ENCODE measurements at places on chromosomes 2 and 18. TPM values are rescaled to one million over a fixed set of nuclear protein-coding genes. Genes with fewer than 3 reads are reported as not detected.

- no peak for DNase-seq
- no peaks in the 10 kb centered on the region for H3K27me3 ChIP-seq
- H3K4me3 ChIP-seq = no peak overlapping the region
Observed at GRCh38 chr2:152071092-152071491, 27.8 kb downstream of the CACNB4 start.

DNA sequence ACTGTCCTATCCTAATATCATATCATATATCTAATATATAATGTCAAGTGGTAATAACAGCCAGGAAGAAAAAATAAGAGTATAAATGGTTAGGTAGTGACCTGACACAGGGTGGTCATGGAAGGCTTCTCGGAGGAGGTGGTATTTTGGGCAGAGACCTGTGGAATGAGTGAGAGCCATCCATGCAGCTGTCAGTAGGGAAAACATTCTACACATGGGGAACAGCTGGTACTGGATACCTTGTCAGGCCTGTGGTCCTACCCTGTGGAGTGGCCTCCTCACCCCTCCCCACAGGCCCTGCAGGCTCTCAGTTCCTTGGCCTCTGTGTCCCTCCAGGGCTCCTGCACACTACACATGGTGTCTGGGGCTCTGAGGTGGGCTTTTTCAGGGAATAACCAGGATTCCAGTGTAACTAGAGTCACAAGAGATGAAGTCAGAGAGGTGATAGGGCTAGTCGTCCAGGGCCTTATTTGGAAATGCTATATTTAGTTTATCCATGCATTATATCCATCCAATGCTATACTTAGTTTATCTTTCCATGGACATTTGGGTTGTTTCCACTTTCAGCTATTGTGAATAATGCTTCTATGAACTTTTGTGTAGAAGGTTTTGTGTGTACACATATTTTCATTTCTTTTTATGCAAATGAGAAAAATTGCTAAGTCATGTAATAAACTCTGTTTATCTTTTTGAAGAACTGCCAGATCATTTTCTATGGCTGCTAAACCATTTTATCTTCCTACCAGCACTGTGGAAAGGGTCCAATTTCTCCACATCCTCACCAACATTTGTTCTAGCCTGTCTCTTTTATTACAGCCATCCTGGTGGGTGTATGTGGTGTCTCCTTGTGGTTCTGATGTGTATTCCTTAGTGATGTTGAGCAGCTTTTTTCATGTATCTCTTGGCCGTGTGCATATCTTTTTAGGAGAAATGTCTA lies 75.6 kb downstream of the TPGS2 start:
- DNase-seq = no peak
- H3K4me3 ChIP-seq = no peak overlapping the region
- H3K36me3 ChIP-seq = no peaks in the 10 kb centered on the region
- H3K27ac ChIP-seq = no peak overlapping the region

DNA sequence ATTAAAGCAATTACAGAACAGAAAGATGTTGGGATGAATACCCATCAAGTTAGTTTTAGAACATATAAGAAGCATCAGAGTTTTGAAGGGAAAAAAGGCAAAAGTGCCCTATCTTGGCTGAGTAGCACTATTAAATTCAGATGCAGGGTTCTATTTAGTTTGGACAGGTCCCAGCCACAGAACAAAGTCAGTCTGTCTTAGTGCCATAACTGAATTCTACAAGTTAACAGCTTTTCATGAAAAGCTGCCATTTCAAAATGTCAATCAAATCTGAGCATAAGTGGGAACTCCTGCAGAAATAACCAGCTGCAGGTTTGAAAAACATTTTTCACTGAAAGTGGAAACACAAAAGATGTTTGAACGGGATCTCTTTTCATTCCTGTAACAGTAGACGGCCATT lies 160.4 kb downstream of the SRBD1 start:
- no peaks in the 10 kb centered on the region for H3K36me3 ChIP-seq
- no peaks in the 10 kb centered on the region for H3K4me1 ChIP-seq
- DNase-seq = no peak
- no peak overlapping the region for H3K27ac ChIP-seq
- no peak overlapping the region for H3K4me3 ChIP-seq
- no peaks in the 10 kb centered on the region for H3K27me3 ChIP-seq

DNA sequence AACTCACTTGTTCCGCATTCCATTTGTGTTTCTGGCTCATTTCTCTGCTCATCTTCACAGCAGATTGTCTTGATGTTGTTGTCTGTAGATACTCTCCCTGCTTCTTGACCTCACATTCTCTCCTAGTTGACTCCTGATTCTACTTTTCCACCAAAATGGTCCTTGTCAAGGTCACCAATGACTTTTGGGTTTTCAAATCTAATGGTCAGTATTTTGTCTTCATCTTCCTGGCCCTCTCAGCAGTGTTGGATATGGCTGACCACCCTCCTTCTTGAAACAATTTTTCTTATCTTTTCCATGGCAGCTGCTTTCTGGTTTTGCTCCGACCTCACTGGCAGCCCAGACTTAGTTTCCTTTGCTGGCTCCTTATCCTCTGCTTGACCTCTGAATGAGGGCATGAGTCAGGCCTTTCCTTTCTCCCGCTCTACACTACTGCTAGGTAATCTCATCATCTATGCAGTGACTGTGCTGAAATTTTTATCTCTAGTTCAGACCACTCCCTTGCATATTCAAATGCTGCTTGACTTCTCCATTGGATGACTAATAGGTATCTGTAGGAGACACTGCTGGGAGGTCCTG lies 386.6 kb upstream of the SPRED2 start:
- no peaks in the 10 kb centered on the region for H3K27me3 ChIP-seq
- no peak overlapping the region for H3K4me3 ChIP-seq
- no peaks in the 10 kb centered on the region for H3K4me1 ChIP-seq
- no peak for DNase-seq
- no peak overlapping the region for H3K27ac ChIP-seq

- no peaks in the 10 kb centered on the region for H3K4me1 ChIP-seq
- H3K4me3 ChIP-seq = no peak overlapping the region
- no peaks in the 10 kb centered on the region for H3K27me3 ChIP-seq
- H3K36me3 ChIP-seq = no peaks in the 10 kb centered on the region
- DNase-seq = no peak
Observed at GRCh38 chr2:231290321-231291015, 92.0 kb downstream of the ARMC9 start.

GRCh38 chr18:27959101-27959500 lies 217.8 kb downstream of the CDH2 start:
- H3K36me3 ChIP-seq = no peaks in the 10 kb centered on the region
- H3K4me3 ChIP-seq = no peak overlapping the region
- H3K4me1 ChIP-seq = 0 out of 2 replicates have a peak, but pooled peaks cover 3% of the 10 kb centered on the region
- H3K27ac ChIP-seq = no peak overlapping the region
- DNase-seq = no peak

- no peak for DNase-seq
- no peaks in the 10 kb centered on the region for H3K27me3 ChIP-seq
- H3K4me1 ChIP-seq = no peaks in the 10 kb centered on the region
- no peaks in the 10 kb centered on the region for H3K36me3 ChIP-seq
- no peak overlapping the region for H3K27ac ChIP-seq
Observed at GRCh38 chr18:29652797-29653196, 1389.7 kb downstream of the DSC3 start.

DNA sequence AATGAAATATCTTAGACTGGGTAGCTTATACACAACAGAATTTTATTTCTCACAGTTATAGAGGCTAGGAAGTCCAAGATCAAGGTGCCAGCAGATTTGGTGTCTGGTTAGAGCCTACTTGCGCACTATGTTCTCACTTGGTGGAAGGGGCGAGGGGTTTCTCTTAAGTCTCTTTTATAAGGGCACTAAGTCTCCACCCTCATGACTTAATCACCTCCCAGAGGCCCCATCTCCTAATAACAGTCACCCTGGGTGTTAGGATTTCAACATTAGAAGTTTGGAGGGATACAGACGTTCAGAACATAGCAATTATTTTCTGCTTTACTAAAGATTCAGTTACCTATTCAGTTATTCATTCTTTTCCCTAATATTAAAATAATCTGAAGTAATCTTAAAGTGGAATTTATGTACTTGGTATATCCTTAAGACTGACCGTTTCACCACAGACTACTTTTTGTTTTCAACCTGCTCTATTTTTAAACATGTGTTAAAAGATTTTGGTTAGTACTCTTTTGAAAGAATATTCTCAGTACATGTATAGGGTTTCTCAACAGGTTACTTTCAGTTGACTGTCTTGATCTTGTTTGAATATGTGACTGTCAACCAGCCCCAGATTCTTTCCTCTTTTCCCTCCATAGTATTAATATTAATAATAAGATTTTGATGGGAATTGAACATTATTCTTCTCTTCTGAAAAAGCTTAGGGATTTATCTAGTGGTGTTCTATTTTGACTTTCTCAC lies 130.0 kb downstream of the TAF4B start:
- no peaks in the 10 kb centered on the region for H3K36me3 ChIP-seq
- H3K4me3 ChIP-seq = no peak overlapping the region
- no peaks in the 10 kb centered on the region for H3K4me1 ChIP-seq
- no peaks in the 10 kb centered on the region for H3K27me3 ChIP-seq
- no peak overlapping the region for H3K27ac ChIP-seq
- no peak for DNase-seq

The LONRF2 gene
- total RNA-seq = 0.24 TPM

- H3K27me3 ChIP-seq = no peaks in the 10 kb centered on the region
- no peaks in the 10 kb centered on the region for H3K36me3 ChIP-seq
- H3K4me1 ChIP-seq = no peaks in the 10 kb centered on the region
- no peak for DNase-seq
- H3K27ac ChIP-seq = no peak overlapping the region
Observed at GRCh38 chr18:23596183-23596582, 9.9 kb upstream of the NPC1 start.

- DNase-seq = no peak
- H3K27ac ChIP-seq = no peak overlapping the region
- no peaks in the 10 kb centered on the region for H3K36me3 ChIP-seq
- no peaks in the 10 kb centered on the region for H3K27me3 ChIP-seq
- H3K4me3 ChIP-seq = no peak overlapping the region
- peaks cover 12% of the 10 kb centered on the region for H3K4me1 ChIP-seq
Observed at GRCh38 chr2:112794131-112794733, 9.9 kb upstream of the IL1A start.

DNA sequence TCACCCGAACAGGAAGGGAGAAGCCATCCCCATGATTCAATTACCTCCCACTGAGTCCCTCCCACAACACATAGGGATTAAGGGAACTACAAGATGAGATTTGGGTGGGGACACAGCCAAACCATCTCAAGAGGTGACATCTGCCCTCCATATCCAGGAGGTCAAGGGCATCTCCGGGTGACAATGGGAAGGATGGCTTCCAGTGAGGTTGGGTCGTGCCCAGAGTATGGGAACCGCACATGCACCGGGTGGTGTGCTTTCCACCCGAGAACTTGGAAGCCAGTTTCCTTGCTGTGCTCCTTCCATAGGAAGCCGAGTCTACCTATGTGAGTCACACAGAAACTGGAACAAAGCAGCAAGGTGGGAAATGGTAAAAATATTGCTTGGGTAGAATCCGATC lies 216.9 kb upstream of the SALL3 start:
- H3K36me3 ChIP-seq = no peaks in the 10 kb centered on the region
- H3K4me3 ChIP-seq = no peak overlapping the region
- no peaks in the 10 kb centered on the region for H3K4me1 ChIP-seq
- H3K27me3 ChIP-seq = no peaks in the 10 kb centered on the region
- DNase-seq = no peak

- H3K4me1 ChIP-seq = peaks cover 7% of the 10 kb centered on the region
- no peaks in the 10 kb centered on the region for H3K36me3 ChIP-seq
- H3K4me3 ChIP-seq = no peak overlapping the region
- DNase-seq = no peak
- no peaks in the 10 kb centered on the region for H3K27me3 ChIP-seq
- no peak overlapping the region for H3K27ac ChIP-seq
Observed at GRCh38 chr2:76280686-76281085, 570.0 kb upstream of the GCFC2 start.

DNA sequence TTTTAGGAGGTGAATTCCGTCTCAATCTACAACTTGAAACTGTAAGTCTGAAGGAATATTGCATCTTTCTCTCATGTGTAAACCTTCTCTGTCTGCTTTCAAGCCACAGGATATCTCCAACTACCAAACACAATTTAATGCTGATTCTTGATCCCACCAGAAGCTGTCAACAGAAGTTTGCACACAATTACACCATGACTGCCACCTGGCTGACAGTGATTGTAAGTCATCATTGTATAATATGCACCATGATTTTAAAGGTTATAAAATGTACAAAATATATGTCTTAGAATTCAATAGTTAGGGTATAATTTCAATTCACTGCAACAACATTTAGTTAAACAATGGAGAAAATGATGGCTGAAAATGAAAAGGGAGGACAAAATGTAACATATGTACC lies 18.4 kb downstream of the PREPL start:
- DNase-seq = peak; percentile 36
- no peak overlapping the region for H3K27ac ChIP-seq
- peaks cover 10% of the 10 kb centered on the region for H3K36me3 ChIP-seq
- H3K27me3 ChIP-seq = no peaks in the 10 kb centered on the region
- H3K4me3 ChIP-seq = no peak overlapping the region

The MOCOS gene
- total RNA-seq = 7.2 TPM

GRCh38 chr18:48045744-48046143 lies 115.3 kb upstream of the SMAD2 start:
- H3K4me1 ChIP-seq = no peaks in the 10 kb centered on the region
- no peak overlapping the region for H3K27ac ChIP-seq
- no peaks in the 10 kb centered on the region for H3K36me3 ChIP-seq
- no peak overlapping the region for H3K4me3 ChIP-seq
- DNase-seq = no peak

DNA sequence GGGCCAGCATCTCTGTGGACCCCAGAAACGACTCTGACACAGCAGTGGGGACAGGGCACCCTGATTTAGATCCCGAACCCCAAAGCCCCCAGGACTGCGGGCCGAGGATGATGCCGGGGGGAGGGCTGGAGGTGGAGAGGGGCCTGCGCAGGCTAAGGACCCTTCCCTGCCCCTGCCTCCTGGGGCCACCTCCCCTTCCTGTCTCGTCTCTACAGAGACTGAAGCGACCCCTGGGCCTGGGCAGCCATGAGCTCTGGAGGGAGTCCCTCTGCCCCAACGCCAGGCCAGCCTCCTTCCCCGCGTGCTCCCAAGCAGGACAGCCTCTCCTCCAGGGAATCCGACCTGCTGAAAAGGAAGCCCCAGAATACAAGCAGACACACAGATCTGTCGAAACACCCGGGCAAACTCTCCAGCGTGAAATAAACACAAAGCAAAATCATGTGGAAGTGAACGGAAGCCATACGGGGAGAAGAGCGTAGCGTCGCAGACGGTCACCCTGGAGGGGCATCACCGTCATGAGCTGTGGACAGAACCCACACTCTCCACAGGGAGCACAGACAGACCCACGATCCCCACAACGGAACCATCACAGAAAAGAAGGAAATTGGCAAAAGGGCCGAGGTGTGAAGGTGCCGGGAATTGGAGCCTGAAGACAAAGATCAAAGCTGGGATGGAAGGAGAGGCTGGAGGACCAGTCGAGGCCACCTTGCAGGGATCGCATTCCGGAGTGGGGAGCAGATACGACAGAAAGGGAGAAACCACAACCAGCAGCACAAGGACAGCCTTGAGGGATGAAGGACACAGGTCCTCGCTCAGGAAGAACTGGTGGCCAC lies 51.0 kb upstream of the CTDP1 start:
- H3K4me1 ChIP-seq = no peaks in the 10 kb centered on the region
- H3K36me3 ChIP-seq = no peaks in the 10 kb centered on the region
- H3K27me3 ChIP-seq = no peaks in the 10 kb centered on the region

Measured in GM23338 (cell line).